Stimulated activated CD8-positive, alpha-beta memory T cell treated with anti-CD3 and anti-CD28 coated beads, Interleukin-7, amount 100 ng/mL, for 4 hours (primary cell): ENCODE measurements at places on chromosomes 7 and 10.

DNA sequence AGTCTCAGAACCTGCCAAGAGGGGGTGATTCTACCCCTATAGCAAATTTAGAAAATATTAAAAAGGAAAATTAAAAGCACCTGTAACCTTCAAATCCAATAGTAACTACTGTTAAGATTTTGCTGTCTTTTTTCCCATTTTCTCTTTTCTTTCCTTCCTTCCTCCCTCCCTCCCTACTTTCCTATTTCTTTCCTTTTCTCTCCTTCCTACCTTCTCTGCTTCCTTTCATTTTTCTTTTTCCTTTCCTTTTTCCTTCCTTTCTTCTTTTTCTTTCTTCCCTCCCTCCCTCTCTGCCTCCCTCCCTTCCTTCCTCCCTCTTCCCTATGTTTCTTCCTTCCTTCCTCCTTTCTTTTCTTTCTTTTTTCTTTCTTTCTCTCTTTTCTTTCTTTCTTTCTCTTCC lies 120.2 kb upstream of the KCTD7 start:
- no peak for DNase-seq

DNA sequence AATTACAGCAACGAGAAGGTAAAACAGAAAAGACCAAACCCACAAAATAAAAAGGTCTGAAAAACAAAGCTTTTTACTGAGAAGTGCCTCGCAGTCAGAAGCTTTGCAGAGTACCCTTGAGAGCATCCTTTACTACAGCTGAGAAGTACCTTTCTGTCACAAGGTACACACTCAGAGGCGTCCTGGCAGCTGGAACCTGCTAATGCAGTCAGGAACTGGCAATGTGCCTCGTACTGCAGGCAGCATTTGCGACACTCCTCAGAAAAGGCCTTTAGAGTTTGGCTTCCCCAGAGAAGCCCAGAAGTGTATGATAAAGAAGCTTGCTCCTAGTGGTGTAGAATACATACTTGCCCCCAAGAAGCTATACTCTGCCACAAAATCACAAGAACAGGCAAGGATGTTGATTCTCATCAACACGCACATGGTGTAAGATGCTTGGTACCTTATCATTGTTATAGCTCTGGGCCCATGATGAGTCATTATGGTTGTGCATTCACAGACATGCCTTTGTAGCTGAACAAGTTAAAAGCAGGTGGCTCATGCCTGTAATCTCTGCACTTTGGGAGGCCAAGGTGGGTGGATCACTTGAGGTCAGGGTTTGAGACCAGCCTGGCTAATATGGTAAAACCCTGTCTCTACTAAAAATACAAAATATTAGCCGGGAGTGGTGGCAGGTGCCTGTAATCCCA lies 2.0 kb upstream of the GTPBP4 start:
- no peak for DNase-seq

DNA sequence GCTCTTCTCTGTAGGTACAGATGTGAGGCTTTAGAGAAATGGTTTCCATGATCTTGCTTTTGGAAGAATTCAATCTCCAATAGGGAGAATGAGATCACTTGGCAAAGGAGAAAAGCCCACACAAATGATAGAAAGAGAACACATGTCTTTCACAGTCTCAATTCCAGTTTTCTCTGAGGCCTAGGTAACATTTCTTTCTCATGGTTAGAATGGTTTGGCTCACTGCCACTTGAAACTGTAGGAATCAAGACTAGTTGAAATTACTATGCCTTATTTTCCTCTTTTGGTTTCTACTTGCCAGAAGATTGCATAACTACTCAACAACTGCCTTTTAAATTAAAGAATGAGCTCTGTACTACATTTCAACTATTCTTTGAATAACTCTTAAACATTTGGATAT lies 276.5 kb upstream of the TEX47 start:
- no peak for DNase-seq

DNA sequence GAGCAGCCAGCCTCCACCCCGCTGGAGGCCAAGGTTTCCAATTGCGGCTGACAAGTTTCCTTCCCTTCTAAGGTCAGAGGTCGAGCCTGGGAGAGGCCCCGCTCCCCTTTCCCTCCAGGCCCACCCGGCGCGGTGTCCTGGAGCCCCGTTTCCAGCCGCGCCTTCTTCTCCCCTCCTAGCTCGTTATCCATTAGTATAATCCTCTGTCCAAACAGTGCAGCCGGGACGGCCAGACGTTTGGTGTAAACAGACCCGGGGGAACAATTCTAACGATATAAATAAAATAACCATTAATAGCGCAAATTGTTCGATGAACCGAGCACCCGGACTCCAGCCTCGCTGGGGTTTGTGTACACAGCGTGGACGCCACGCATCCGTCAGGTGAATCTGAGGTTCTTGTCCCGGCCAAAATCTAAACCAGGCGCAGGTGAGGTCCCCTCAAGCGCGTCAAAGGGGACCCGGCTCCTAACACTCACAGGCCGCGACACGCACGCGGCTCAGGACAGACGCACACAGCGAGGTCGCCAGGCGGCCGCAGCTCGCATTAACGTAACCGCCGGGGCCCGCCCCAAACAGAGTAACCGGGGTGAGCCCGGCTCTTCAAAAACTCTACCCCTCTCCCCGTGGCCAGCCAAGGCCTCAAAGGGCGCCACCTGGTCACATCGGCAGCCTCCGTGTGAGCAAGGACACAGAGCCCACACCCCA lies 10.8 kb upstream of the NKX2-3 start:
- DNase-seq: no peak
